Activated CD4-positive, alpha-beta T cell treated with anti-CD3 and anti-CD28 coated beads, Interleukin-2, amount 50 U/mL, for 48 hours (primary cell): ENCODE measurements at places on chromosomes 4 and X.

- DNase-seq: no peak
These were observed 172.8 kb upstream of the TACR3 start for GRCh38 chr4:103892586-103892985.

- no peak for DNase-seq
These were observed 142.7 kb downstream of the NPNT start for GRCh38 chr4:106038012-106038411.

DNA sequence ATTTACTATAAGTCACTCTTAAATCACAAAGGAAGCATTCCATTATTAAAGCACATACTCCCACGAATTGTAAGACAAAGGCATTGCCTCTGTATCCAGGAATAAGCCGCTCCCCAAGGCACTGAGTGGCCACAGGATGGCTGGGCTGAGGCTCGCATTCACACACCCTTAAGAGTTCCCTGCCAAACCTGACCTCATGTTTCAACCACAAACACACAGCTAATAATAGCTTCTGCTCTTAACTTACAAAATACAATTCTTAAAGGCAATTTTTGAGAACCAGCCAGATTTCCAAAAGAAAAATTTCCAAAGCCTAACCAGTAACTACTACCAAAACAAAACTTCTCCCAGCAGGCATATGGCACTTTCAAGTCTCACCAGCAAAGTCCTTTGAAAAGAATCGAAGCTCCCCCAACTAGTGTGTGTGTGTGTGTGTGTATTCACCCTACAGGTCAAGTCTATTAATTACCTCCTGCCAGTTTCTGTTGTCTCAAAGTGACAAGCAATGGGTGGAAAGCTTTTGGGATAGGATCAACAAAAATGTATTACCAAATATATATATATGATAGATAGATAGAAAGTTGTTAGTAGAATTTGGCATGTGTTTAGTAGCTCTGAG is 36.0 kb downstream of the ARHGAP6 start:
- DNase-seq: no peak

DNA sequence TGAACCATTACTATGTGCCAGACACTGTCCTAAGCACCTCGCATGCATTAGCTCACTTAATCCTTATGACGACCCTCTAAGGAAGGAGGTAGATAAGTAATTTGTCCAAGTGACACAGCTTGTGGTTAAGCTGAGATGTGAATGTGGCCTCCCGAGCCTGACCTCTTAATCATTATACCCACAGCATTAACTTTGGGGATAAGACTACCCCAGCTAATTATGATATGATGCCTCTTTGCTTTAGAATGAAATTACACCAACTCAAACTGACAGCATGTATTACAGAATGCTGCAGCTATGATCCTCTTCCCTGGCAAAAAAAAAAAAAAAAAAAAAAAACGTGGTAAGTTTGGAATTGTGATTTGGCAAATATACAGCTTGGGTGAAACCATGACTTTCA is 53.5 kb downstream of the APBB2 start:
- DNase-seq: no peak

DNA sequence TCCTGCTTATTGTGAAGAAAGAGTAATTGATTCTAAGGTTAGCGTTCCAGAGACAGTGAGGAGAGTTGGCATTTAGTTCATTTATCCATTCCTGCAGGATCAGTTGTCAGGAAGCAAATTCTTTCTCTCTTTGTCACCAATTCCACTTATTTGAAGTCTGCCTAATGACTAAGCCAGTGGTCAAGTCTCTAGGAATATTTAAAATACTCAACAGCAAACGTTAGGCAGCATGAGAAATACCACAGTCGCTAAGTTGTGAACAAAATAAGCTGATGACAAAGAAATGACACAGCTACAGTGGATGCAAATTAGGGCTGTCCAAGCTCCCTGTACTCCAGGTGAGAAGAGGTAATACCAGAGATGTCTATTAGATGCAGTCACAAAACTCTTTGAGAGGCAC is 6.6 kb upstream of the MAGEB17 start:
- DNase-seq: no peak

DNA sequence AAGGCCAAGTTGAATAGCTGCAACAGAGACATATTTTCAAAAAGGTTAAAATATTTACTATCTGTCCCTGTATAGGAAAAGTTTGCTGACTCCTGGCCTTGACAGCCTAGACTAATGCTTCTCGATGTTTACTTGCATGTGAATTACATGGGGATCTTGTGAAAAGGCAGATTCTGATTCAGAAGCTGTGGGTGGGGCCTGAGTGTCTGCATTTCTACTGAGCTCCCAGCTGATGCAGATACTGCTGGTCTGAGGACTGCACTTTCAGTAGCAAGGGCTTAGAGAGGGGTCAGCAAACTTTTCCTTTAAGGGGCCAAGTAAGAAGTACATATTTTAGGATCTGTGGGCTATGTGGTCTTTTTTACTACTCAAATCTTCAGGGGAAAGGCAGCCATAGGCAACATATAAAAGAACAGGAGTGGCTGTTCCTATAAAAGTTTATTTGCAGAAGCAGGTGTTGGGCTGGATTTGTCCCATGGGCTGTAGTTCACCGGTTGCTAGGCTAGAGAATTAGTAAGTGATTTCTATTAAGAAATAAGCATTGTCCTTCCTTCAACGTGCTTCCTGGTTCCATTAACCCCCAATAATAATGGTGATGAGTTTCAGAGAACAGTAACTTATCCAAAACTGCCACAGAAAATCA is 97.2 kb upstream of the PDE5A start:
- DNase-seq: no peak

- no peak for DNase-seq
These were observed 136.8 kb downstream of the CHRNA9 start for GRCh38 chr4:40471923-40472322.

DNA sequence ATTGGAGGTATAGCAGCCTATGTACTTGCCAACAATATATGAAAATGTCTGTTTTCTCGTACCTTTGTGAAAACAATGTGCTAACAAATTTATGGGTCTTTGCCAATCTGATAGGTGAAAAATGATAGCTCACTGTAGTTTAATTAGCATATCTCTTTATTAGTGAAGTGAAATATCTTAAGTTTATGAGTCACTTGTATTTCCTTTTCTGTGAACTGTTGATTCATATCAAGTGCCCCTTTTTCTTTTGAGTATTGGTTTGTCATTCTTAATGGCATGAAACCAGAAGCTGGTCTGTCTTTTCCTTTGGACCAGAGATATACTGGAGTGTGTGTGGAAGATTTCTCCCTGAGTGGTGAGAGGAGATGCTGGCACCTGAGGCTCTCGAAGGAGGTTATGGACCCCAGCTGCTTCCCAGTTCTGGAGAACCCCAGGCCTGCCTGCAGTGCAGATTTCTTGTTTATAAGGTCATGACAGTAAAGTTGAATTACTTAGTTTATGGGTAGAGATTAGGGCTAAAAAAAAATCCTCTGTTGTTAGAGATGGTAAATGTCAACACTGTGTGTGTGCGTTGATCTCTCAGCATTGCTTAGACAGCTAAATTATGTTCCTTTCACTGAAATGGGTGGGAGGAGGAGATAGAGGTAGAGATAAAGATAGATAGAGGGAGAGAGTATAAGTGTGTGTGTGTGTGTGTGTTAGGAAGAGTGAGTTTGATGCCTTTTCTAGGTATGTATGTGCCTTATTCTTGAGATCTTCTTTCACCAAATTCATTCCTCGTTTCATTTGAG is 89.9 kb downstream of the REPS2 start:
- DNase-seq: no peak

GRCh38 chr4:48403779-48404178 is 62.5 kb downstream of the SLAIN2 start:
- no peak for DNase-seq

DNA sequence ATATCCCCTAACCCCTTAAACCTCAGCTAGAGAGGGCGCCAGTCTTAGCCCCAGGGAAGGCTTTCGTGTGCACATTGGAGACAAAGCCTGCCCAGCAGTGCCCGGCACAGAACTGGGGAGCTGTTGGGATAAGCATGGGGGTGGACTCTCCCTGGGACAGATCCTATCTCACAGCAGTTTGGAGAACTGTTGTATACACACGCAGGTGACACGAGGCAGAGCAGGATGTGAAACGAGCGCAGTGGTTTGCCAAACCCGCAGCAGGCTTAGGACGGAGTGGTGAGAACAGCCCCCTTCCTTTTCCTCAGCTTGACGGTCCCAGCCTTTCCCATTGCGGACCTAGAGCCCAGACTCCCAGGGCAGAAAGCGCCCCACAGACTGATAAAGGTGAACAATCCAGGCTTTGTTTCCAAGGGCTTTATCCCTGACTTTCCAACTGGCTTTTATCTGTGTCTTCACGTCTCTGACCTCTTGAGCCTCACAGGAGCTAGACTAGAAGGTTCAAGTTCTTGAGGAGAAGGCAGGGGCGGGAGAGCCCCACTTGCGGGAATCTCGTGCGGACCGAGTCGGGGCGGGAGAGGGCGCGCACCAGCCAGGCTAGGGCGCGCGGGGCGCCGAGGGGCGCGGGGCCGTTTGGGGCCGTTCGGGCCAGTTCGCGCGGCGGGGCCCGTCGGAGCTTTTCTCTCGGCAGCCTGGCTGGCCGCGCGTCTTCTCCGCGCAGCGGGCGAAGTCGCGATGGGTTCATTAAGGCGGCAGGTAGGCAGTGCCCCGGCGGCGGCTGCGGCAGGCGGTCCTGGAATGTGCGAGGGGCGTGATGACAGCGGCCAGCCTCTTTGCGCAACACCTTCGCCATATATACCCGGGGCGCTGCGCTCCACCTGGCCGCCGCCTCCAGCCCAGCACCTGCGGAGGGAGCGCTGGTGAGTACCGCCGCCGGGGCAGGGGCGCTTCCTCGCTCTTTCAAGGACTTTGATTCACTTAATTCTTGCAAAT is at the start of gene SLC34A2:
TSS of gene SLC34A2 (plus strand) at position 881 of the 993 bp plus-strand sequence. CDS start 6,650 bp downstream, outside the sequence.
- no peak for DNase-seq

GRCh38 chrX:153873282-153874084 is 12.5 kb downstream of the L1CAM start:
- DNase-seq: no peak
